CD4-positive, alpha-beta T cell treated with Interleukin-15 for 1 hour (primary cell): ENCODE measurements at places on chromosomes 12 and 14.

DNA sequence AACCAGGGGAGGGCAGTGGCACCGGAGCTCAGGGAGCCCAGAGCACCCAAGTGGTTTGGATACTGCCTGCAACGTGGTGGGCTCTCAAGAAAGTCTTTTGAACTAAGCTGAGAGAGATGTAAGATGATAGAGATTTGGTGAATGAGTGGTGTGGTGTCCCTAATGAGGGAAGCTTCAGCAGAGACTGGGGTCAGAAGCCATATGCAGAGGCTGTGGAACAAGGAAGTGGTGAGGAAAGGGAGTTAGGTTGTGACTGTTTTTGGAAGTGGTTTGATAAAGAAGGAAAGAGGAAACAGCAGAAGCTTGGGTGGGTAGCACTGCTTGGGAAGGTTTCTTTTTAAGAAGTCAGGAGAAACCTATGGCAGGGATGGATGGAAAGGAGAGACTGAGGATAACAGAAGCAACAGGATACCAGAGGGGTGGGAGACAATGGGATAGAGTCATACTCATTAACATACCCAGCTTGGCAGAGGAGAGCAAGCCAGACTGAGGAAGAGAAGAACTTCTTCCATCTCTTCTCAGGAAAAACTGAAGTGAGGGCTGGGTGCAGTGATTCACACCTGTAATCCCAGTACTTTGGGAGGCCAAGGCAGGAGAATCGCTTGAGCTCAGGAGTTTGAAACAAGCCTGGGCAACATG is 24.1 kb downstream of the SLC4A8 start:
- DNase-seq = no peak

- DNase-seq = no peak
Measured at GRCh38 chr12:92942905-92943304, 13.8 kb upstream of the EEA1 start.

DNA sequence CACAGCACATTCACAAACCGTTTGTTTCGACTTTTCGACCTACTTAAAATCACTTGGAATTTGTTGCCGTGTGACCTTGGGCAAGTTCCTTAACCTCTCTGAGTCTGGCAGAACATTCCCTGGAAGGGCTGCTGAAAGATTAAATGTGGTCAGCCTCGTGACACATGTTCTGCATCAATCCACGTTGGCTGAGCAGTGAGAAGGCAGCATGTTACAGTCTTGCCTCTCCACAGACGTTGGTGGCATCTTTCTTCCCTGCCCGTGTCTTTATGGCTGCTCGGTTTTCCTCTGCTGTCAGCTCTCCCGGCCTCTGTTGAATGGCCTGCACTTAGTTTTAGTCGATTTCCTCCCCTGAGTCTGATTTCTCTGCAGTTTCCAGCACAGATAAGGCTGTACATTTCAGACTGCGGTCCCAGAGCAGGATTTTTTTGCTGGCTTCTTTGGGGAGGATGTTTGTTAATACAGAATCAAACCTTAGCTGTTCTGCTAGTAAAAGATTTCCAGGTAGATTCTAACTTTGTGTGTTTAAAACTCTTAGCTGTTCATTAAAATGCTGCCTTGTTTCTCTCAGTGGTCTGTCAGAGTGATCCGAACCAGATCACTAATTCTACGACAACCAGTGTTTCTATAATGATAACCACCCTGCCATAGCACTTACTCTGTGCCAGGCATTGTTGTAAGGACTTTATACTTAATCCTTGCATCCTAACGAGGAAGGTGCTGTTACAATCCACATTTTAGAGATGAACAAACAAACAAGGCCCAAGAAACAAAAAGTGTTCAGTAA is 217.1 kb downstream of the CHST11 start:
- DNase-seq = no peak

GRCh38 chr14:21669284-21669683 is 4.3 kb downstream of the OR4E1 start:
- DNase-seq = no peak

- DNase-seq = no peak
Measured at GRCh38 chr14:68702135-68702534, 90.7 kb downstream of the ZFP36L1 start.

DNA sequence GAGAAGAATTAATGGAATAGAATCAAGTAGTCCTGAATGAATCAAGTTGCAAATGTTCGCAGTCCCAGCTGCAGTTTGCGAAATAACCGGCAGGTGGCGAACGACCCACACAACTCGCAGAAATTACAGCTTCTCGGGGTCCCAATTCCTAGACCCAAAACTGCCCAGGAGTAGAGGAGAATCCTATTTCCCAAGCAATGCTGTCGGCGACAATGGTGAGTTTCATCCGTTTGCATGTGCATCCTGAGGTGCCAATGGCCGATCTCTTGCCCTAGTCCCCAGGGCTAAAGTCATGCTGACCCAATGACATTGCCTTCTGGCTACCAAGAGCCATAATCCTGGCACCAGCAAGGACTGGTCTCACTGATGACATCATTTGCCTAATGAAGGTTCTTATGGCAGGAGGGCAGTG is 8.5 kb upstream of the ASCL1 start:
- DNase-seq = no peak

DNA sequence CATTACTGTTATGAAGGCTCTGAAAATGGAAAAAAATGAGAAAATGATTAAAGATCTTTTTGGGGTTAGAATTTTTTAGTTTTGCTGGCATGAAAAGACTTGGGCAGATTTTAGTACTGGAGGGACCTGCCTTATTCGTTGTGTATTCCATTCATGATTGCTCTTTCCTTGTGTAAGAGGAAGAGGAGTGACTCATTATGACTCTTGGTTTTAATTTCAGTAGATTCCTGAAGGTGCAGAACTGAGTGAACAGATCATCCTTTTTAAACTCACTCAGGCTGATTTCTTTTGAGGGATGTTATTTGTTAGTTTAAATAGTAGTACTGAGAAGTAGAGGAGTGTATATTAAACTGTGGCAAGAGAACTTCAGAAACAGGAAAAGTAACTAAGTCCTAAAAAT is 41.6 kb downstream of the AKAP6 start:
- DNase-seq = no peak

DNA sequence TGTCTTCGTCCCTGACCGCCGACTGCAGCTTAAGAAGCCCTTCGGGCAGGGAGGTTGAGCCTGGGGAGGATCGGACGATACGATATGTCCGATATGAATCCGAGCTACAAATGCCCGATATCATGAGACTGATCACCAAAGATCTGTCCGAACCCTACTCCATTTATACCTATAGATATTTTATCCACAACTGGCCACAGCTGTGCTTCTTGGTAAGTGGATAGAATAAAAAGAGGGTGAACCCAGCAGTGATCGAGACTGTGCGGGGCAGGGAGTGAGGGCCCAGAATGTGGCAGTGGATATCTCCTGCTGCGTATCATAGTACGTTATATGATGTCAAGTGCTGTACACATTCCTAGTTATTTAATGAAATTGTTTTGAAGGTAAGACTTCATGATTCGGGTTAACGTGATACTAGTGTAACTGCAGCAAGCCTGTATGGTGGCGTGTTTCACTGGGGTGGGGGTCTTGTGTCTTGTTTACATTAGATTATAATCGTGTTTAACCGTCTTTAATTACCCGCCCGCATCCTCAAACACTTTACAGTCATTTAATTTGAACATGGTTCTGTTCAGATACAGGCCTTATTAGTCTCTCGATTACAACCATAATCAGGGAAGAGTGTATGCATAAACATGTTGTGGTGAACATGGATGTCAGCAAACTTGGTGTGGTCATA is 1.3 kb downstream of the NAA30 start:
- DNase-seq = no peak

DNA sequence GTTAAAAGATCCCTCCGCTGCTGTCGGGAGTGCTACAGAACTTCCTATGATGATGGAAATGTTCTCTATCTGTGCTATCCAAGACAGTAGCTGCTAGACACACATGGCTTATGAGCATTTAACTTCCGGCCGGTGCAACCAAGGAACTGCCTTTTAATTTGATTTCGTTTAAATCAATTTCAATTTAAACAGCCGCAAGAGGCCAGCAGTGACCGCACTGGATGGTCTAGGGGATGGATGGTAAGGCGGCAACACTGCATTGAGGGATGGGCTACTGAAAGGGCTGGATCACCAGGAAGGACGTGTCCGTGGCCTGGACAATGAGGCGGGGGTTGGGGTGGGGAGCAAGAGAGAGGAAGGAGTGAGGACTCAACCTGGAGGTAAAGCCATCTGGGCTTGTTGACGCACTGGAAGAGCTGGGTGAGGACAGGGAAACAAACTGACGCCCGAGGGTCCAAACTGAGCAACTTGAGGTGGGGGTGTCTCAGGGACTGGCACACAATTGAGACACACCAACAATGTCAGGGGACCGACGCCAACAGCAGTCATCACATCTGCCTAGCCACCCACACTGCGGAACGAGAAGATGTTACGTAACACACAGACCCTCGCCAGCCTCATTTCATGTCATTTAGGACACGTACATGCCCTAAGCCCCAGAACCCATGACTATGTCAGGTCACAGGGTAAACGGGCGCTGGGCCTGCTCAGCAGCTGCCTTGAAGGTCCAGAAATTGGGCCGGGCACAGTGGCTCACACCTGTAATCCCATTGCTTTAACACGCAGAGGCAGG is 57.6 kb downstream of the SCARB1 start:
- no peak for DNase-seq
